ENCODE measurements at places on chromosomes 6 and 20.

DNA sequence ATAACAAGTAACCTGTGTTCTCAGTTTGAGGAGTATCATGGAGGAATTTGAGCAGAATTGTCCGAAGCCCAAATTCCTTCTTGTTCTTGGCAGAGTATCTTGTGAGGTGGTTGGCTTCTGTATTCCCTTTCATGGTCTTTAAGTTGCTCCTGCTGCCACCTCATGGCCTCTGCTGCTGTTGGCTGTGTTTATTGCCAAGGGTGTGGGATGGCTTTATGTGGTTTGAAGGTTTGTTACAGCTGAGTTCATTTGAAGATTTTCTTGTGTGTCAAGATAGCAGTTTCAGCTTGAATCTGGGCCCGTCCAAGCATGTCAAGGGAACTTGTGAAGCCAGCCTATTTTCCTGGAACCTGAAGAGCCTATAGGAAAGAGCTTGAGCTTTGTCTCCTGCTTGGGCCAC lies 20.2 kb upstream of the TTK start:
- DNase-seq, result no peak

- DNase-seq, result no peak
Observed at GRCh38 chr6:85400331-85400730, 49.6 kb upstream of the NT5E start.

- no peak for DNase-seq
Observed at GRCh38 chr20:51492167-51493092, 50.1 kb downstream of the NFATC2 start.

DNA sequence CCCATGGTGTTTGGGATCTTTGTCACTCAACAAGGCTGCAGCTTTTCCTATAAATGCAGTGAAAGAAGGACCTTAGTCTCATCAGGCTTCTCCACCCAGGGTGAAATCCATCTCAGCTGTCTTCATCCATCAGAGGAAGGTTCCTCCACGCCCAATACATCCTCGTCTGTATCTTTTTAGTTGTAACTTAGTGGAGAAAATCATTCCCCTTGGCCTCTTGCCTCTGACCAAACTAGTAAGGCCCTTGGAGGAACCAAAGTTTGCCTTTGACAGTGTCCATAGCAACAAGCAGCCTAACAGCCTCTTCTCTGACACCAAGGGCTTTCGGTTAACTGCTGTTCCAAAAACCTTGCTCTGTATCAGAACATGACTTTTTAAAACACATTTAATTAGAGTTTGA lies 230.3 kb upstream of the ECI2 start:
- no peak for DNase-seq

- no peak for DNase-seq
Observed at GRCh38 chr20:2114990-2115681, 13.5 kb downstream of the STK35 start.

GRCh38 chr6:130851026-130851425 lies 23.8 kb downstream of the SMLR1 start:
- no peak for DNase-seq

- no peak for DNase-seq
Observed at GRCh38 chr6:111070105-111071005, 16.9 kb upstream of the SLC16A10 start.

DNA sequence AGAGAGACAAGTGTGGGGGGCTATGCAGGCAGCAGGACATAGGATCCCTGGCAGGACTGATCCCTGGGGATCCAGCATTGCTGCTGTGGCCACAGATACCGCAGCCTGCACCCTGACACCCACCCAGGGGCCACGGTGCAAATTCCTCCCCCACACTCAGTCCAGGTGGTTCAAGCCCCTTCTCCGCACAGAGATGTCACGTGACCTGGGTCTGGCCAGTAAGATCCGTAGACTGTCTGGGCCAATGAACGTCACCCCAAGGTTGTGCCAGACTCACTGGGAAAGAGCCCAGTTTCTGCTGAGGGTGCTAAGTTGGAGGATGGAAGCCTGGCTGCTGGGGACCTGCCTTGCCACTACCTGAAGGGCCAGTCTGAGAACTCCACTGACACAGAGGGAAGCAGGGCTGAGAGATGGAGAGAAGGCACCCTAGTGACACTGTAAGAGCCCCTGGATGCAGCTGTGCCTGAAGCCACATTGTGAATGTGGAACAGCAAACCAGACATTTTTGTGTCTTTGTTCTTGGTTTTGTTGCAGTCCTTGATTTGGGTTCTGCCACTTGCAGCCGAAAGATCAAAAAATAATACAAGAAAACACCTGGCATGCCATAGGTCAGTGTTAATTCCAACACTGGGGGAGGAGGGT lies 228.6 kb downstream of the PREX1 start:
- no peak for DNase-seq

GRCh38 chr6:109807881-109808280 lies 116.8 kb downstream of the FIG4 start:
- no peak for DNase-seq

DNA sequence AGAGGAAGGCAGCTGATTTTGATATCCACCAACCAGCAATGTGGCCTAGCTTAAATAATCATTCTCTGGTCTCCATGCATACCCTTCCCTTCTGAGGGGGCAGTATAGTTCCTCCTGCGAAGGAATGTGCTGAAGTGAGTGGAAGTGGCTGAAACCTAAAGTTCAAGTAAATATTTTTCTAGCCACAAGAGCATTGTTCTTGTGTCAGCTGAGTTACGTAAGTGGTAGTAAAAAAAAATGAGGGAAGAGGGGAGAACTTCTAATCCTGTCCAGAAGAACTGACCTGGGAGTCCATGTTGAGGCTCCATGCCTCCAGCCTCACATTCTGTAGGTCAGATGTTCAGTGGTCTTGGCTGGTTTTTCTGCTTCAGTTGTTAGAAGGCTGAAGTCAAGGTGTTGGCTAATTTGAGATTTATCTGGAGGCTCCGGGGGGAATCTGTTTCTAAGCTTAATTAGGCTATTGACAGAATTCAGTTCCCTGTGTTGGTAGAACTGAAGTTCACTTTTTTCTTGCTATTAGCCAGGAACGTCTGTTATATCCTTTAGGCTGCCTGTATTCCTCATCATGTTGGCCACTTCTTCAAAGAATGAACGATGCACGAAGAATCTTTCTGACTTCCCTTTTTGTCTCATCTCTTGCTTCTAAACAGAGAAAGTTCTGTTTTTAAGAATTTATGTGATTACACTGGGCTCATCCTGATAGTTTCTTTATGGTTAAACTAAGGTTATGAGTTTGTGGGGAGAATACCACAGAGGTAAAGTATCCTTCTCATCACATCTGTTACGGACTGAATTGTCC lies 207.1 kb upstream of the PRSS16 start:
- no peak for DNase-seq

DNA sequence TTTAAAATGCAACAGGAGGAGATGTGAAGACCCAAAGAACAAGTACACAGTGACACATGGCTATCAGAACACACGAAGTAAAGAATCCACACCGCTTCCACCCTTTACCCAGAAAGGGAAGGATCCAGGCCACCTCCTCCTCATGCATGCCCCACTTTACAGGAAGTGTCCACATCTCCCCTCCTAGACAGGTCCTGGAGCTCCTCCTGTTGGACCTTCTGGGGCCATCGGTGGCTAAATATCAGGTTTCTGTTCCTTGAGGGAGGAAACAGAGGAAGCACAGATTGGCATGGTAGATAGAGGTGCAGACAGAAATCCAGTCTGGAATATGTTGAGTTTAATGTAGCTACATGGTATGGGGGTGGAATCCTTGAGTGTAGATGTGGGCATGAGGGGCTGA lies 10.9 kb downstream of the NINL start:
- DNase-seq, result no peak

- no peak for DNase-seq
Observed at GRCh38 chr6:11139051-11139960, 27.8 kb upstream of the ERVFRD-1 start.

GRCh38 chr20:62597416-62598115 lies 44.7 kb upstream of the SLCO4A1 start:
- DNase-seq, result no peak

DNA sequence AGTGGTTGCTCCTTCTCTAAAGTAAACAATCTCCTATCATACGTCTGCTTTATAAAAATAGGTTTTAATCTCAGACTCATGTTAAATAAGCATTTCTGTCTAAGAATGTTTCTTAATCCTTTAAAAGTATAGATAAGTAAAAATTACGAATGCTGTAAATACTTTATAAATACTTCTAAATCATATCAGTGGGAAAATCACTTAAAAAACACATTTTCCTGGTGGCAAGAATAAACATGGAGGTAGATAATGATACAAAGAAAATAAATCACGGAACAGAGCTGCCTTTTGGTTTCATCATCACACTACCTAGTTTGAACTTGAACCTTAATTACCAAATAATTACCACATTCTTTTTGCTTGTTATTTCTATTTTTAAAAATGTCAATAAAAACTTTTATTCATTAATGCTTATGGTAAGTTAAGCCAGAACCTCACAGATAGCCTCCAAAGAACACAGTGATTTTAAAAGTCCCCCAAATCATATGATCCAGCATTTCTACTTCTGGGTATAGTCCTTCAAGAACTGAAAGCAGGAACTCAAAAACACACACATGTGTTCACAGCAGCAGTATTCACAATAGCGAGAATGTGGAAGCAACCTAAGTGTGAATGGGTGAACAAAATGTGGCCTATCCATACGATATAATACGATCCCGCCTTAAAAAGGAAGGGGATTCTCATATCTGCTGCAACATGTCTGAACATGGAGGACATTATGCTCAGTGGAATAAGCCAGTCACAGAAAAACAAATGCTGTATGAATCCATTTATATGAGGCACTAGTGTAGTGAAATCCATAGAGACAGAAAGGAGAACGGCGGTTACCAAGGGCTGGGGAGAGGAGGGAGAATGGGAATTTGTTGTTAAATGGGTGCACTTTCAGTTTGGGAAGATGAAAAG lies 72.4 kb downstream of the SLC22A23 start:
- DNase-seq, result no peak

GRCh38 chr6:22147921-22148776 lies 148.7 kb downstream of the PRL start:
- DNase-seq, result no peak

DNA sequence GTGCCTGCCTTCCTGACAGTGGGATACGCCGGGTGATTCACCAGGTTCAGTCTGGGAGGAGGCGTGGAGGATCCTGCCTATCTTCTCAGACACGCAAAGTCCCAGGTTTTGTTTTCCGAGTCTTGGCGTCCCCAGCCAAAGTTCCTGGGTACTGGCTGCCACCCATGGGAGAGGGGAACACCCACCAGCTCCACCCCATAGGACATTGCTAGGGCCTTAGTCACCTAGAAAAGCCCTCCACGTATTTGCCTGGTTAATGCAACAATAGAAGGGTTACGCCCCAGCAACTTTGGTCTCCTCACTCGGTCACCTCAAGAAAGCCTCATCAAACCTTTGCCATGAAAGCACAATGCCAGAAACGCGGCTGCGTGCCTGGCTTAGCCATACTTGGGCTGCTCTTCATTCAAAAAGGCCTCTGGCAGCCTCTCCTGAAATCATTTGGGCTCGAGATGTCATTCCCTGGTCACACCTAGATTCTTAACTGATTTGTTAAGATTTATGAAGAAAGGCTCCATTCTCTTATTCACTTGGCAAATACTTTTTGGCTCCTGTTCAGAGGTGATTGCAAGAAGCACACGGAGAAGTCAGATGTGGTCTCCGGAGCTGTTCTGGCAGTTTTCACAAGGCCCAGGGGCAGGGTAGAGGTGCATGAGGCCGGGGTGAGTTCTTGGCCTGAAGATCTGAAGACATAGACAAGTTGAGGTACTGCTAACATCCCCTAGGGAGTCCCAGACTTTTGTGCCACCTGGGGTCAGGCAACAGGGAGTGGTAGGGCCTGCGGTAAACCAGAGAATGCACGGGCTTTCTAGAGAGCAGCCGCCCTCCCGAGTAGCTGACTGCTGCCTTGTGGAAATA lies 35.5 kb upstream of the ZNF133 start:
- no peak for DNase-seq

DNA sequence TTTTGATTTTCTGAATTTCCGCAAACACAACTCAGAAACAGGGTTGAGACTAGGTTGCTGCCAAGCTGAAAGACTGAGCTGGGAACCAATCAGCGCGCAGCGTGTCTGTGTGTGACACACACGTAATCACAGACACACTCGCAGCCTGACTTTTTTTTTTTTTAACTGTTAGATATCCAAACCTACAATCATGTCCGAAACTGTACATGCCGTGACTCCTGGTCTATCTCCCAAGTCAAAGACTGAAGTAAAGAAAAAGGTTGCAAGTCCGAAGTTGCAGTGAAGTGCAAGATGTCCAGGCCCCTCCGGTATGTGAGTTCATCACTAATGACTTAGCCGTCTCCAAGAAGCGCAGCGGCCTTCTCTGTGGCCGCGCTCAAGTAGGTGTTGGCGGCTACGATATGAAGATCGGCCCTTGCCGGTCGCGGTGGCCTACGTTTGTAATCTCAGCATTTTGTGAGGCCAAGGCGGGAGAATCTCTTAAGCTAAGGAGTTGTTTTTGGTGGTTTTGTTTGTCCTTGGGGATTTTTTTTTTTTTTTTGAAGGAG lies 108.2 kb downstream of the HFE start:
- DNase-seq, result peak; percentile 78

GRCh38 chr6:139165324-139165723 lies 30.4 kb downstream of the HECA start:
- no peak for DNase-seq

GRCh38 chr6:44250067-44250717 lies 3.3 kb downstream of the HSP90AB1 start:
- no peak for DNase-seq

DNA sequence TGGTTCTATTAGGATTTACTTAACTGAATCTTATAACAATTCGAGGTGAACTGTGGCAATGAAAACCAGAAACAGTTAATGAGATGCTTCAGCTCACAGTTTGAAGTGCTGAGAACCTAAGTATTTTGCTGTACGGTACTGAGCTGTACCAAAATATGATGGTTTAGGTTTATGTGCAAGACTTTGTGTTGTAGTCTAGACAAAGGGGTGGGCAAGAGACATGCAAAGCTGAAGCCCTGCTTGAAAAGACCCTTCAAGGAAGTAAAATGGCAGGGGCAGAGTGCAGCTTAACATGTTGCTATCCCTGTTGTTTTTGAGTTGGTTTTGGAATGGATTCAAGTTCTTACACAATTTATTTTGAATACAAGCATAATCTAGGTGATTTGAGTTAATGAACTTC lies 54.0 kb downstream of the RNF182 start:
- DNase-seq, result no peak

DNA sequence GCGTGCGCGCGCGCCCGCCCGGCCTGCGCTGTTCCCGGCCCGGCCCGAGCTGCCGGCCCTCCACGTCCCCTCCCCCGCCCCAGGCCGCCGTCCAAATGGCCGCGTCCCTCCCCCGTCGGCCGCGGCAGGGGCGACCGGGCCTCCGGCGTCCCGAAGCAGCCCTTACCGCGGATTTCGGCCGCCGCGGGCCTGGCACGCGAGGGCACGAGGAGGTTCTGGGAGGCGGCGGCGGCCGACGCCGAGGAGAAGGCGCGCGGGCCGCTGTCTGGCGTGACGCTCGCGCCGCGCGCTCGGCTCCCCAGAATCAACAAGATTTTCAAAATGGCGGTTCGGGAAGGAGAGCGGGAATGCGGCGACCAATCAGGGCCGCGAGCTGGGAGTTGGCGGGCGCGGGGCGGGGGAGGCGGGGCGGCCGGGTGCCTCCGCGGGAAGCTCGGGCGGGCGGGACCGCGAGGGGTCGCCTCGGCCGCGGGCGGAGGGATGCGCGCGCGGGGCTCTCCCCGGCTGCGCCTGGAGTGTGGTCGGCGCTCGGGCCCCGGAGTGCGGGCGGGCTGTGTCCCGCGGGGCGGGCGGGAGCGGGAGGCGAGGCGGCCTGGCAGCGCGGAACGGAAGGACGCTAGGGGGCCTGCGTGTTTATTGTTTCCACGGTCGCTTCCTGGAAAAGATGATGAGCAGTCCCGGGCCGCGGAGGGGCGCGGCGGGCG lies at the start of gene DEK:
Gene DEK (minus strand): TSS at position 312 of the 704 bp plus-strand sequence. CDS start 543 bp downstream, outside the sequence.
- peak; percentile 91 for DNase-seq
